ENCODE measurements at places on chromosomes 12 and 14.
A peak's percentile ranks its signal among the peaks of the same experiment; 100 is the strongest.

GRCh38 chr12:125149160-125150108 lies 84.2 kb downstream of the AACS start:
- DNase-seq, result no peak

GRCh38 chr14:51449681-51450080 lies 202.0 kb upstream of the FRMD6 start:
- no peak for DNase-seq

GRCh38 chr14:73887318-73887616 lies 608 bp downstream of the ZNF410 start:
- DNase-seq, result no peak

DNA sequence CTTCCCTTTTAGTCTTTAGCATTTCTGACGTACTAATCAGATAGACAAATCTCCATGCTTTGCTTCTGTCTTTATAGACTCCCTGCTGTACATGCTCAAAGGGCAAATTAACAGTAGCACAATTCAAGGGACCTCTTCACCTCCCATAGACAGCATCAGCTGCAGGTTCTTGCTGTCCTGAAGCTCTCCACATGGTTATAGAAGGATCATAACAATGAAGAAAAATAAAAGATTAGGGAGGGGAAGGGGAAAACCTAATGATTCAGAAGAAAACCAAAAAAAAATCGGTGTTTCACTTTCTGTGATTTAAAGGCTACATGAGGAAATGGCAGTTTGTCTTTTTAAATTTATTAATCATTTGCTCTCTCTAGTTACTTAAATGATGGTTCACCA lies 155.5 kb downstream of the PTCSC3 start:
- peak; percentile 46 for DNase-seq

All from activated CD4-positive, alpha-beta T cell treated with anti-CD3 and anti-CD28 coated beads, Interleukin-2, Interleukin-6, amounts not matched to agents 100 ng/mL and 50 ng/mL, durations not matched to agents 16 hours and 8 hours (primary cell).